ENCODE measurements at places on chromosomes 12 and 14.

- no peak for DNase-seq
These were observed 238.6 kb downstream of the LRIG3 start for GRCh38 chr12:58681730-58682129.

- no peak for DNase-seq
These were observed 57.1 kb upstream of the PCED1B start for GRCh38 chr12:47022296-47022695.

- DNase-seq, result no peak
These were observed 283.9 kb downstream of the TMTC2 start for GRCh38 chr12:82970614-82971013.

GRCh38 chr14:100018054-100018453 is 47.2 kb upstream of the EVL start:
- DNase-seq, result no peak

- DNase-seq, result no peak
These were observed 1.6 kb downstream of the TMEM260 start for GRCh38 chr14:56581041-56581727.

GRCh38 chr14:92578511-92578910 is 64.9 kb downstream of the RIN3 start:
- no peak for DNase-seq

DNA sequence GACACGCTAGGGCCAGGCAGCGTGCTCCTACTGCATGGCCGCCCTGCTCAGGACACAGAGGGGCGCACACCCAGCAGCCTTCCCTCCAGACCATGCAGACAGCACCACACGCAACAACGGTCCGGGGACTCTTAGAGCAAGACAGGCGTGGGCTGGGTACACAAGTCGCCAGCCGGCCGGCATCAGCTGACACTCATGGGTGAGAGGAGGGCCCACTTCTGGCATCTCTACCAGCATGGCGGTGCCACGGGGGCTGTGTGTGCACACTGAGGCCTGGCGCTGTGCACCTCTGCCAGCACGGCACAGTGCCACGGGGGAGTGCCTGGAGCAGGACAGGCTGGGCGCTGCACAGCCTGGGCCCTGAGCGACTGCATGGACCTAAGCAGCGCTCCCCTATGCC is 6.7 kb upstream of the BTBD6 start:
- no peak for DNase-seq

DNA sequence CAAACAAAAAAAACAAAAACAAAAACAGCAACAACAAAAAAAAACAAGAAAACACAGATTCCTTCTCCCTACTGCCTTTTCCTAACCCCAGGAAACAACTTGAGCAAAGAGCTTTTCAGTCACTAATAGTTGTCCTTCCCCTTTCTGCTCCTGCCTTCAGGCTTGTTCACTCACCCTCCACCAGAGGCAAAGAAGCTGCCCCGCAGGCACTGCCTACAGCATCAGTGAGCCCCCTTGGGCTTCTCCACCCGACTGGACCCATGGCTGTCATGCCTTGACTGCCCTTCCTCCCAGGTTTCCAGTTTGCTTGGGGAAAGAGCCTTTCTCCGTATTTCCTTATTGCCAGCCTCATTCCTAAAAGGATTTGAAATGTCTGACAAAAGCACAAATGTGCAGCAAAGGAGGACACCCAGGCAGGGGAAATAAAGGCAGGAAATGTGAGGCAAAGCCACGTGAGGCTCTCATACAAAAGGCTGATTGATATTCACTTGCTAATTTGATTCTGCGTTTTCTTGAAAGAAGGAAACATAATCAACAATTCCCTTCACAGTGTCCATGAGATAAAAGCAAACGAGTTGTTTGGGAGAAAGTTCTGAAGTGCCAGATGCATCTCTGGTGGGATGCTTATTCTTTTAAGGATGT is 85.7 kb downstream of the GPATCH2L start:
- DNase-seq, result no peak

- peak; percentile 50 for DNase-seq
These were observed 42.0 kb upstream of the A2ML1 start for GRCh38 chr12:8780389-8780788.

- no peak for DNase-seq
These were observed 123.4 kb downstream of the SLC25A47 start for GRCh38 chr14:100446572-100446971.

- no peak for DNase-seq
These were observed 27.6 kb downstream of the LEMD3 start for GRCh38 chr12:65196762-65197567.

DNA sequence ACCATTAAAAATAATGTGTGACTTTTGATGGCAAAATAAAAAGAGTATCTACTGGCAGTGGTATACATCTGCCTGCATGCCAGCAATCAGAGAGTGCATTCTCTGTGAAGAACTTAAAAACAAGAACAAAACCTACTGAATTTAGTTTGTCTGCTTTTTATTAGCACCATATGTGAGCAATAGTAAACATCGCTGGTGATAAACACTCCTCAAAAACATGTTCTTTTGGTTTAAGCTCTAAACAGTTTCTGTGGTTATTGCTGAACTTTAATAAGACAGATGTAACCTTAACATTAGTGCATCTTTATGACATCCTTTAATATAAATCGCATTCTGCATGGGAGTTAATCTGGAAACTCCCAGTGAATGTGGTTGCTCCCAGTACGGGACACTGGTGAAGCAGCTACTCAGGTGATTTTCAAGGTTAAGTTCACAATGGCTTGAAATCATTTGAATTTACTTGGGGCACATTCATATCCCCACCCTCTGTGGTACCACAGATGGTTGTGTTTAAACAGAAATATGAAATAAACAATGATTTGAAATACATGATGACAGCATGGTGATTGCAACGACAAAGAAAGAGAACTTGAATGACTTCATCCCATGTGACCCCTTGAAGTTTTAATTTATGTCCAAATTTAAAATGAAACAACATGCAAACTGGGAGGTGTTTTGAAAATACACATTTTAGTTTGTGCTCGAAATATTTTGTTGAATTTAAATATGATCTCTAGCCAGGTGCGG is 285.9 kb downstream of the FOXN3 start:
- DNase-seq, result no peak

GRCh38 chr12:37672655-37673260 is 643.8 kb upstream of the ALG10B start:
- DNase-seq, result no peak
